Hepatic stellate cell (primary cell): ENCODE measurements at places on chromosomes 4 and X.

DNA sequence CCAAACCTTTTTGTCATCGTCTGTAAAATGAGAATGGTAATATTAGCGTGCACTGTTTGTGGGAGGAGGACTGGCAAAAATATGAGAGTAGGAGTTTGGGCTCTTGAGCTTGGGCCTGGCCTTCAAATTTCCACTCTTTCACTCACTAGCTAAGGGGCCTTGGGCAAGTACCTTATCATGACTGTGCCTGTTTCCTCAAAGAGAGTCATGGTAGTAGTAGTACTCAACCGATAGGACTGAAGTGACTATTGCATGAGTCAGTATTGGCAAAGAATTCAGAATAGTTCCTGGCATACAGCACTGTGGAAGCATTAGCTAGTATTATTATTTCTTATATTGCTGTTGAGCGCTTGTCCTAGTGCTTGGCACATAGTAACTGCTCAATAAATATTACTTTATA lies 16.0 kb upstream of the RBM3 start:
- peak; percentile 68 for DNase-seq

DNA sequence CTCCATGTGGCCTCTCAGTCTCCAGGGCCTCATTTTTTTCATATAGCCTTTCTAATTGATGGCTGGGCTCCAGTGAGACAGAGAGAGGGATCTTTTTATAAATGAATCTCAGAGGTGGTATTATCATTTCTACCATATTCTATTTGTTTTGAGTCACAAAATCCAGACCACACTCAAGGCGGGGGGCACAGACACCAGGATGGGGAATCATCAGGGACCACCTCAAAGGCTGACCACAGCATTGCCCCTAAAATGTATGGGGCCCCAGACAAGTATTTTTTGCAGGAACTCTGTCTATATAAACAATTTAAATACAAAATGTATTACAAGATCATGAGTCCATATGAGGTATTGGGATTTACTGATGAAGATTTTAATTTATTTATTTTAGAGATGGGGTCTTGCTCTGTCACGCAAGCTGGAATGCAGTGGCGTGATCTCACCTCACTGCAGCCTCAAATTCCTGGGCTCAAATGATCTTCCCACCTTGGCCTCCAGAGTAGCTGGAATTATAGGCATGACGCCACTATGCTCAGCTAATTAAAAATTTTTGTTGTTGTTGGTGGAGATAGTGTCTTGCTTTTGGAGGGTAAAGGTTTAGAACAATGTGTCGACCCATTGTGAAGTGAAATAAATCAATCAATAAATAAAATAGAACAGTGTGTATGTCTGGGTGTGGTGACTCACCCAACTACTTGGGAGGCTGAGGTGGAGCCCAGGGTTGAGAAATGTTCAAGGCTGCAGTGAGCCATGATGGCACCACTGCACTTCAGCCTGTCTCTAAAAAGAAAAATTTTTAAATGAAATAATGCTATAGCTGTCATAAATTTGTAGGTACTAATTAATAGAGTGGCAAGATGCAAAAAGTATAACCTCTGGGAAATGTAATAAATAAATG lies 29.4 kb downstream of the WDR13 start:
- no peak for DNase-seq

- DNase-seq = no peak
These were observed 212.4 kb downstream of the MGST2 start for GRCh38 chr4:139878050-139878449.

DNA sequence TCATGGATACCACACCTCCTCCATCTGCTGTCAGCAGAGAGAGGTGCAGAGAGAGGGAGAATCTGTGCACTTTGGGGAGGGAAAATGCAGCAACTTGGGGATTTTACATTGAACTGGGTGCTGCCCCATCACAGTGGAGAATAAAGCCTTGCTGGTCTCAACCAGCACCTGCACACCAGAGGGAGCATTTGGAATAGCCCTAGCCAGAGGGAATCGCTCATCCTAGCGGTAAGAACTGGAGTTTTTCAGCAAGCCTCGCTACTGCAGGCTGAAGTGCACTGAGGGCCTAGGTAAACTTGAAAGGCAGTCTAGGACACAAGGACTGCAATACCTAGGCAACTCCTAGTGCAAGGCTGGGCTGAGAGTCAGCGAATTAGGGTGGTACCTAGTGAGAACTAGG lies 148.7 kb downstream of the KDR start:
- no peak for DNase-seq

- no peak for DNase-seq
These were observed 125.1 kb downstream of the CAMK2D start for GRCh38 chr4:113636438-113636818.

DNA sequence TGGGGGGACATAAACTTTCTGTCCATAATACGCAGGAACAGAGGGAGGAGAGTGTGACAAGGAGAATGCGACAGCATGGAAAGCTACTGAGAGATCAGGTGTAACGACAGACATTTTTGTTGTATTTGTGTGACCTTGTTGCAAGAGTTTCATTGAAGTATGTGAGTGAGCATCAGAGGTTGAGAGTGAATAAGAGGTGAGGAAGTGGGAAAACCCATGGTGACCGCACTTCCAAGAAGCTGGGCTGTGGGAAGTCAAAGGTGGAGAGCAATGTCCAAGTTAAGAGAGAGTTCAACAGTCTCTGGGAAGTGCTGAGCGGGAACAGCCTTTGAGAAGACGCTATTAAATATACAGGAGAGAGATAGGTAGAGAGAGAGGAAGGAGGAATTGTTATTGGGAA lies 76.4 kb upstream of the PGRMC2 start:
- no peak for DNase-seq

GRCh38 chrX:43817444-43817843 lies 64.8 kb downstream of the MAOB start:
- no peak for DNase-seq

GRCh38 chrX:47864785-47865184 lies 28.1 kb downstream of the ZNF81 start:
- no peak for DNase-seq

DNA sequence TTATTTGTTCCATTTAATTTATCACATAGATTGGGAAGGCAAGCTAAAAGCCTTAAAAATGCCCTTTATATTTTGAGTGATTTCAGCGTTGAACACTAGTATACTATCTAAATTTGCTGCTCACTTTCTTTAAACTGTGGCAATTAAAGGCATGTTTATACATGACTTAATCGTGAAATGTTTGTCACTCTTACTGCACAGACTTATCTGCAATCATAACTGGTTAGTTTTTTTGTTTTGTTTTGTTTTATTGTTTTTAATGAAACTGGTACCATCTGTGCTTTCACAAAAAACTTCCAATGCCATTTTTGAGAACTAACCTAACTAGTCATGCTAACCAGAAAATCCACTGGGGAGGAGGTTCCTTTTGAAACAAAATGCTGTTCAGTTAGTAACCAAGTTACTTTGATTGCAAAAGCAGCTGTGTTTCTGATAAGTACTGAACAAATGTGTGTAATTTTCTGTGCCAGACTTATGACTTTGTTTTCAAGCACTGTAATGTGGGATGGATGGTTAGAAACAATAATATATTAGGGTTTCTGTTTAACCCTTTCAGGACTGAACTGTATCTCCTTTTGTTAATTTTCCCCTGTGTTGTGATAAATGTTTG lies 56.1 kb downstream of the CCKAR start:
- DNase-seq = no peak

DNA sequence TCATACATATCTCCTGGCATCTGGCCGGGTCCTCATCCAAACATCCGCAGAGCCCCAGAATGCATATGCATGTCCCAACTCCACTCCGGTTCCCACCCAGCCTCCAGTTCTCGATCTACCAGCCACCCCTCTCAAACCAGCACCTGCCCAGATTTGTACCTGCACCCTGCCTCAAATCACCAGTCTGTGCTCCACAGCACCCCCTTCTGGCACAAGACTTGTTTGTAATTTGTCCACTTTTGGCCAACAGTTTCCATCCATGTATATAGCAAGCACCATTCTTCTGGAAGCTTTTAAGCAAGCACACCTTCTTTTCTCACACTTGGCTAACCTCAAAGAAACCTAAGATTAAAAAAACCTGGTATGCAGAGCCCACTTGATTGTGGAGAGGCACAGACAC lies 644.1 kb downstream of the MID1IP1 start:
- DNase-seq = no peak

DNA sequence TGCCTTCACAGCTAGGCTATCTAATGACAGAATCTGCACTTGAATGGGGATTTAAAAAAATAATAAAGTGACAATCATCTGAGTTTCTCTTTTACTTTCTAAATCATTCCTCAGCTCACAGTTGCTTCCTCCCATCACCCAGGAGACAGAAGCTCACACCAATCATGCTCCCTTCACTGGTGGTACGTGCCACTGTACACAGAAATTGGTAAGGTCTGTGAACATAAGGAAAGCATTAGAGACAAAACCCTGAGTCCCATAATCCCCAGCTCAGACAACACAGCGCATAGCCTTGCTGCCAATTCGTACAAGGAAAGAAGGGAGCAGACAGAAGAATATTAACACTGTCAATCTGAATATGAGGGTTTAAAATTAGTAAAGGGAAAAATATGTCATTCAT lies 133.1 kb downstream of the IDS start:
- DNase-seq = no peak

DNA sequence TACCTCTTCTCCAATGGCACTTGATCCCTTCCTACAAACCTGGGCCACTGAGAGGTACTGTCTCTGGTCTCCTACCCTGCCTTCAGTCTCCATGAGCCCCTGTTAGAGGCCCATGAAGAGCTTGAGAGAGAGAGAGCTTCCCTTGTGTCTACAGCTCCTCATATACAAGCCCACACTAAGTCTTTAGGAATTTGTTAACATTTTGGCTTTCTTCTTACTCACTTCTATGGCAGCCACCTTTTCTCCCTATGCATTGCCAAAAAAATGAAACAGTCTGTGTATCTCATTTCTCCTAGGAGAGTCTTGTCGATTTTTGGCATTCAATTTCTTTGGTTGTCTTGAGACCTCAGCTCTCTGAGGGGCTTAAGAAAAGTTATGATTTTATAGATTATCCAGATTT lies 90.9 kb upstream of the LNX1 start:
- DNase-seq = peak; percentile 29

DNA sequence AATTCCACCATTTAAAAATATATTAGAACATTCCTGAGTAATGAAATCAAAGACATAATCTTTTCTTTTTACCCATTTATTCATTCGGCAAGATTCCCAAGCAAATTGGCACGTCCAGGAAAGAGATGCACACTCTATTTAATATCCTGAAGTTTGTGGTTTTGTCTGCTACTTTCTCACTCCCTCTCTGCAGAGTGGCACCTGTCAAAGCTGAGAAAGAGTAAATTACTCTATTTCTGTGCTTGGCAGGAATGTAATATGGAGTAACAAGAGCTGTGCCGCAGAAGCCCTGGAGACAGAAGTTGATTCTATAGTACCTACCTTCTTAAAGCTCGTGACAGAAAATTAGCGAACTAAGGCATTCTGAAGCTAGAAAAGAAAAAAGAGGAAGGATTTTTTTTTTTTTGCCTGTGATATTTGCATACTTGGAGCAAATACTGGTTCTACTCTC lies 5.5 kb downstream of the GSTCD start:
- DNase-seq = no peak

- DNase-seq = no peak
These were observed 32.0 kb upstream of the MTMR8 start for GRCh38 chrX:64427281-64427680.

GRCh38 chr4:110737931-110738330 lies 115.1 kb upstream of the PITX2 start:
- DNase-seq = no peak

- no peak for DNase-seq
These were observed 308.6 kb downstream of the FAM47B start for GRCh38 chrX:35251226-35251625.

DNA sequence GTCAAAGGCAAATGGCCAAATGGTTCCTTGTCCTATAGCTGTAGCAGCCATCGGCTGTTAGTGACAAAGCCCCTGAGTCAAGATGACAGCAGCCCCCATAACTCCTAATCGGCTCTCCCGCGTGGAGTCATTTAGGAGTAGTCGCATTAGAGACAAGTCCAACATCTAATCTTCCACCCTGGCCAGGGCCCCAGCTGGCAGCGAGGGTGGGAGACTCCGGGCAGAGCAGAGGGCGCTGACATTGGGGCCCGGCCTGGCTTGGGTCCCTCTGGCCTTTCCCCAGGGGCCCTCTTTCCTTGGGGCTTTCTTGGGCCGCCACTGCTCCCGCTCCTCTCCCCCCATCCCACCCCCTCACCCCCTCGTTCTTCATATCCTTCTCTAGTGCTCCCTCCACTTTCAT lies 3.8 kb upstream of the OPN1LW start:
- no peak for DNase-seq

DNA sequence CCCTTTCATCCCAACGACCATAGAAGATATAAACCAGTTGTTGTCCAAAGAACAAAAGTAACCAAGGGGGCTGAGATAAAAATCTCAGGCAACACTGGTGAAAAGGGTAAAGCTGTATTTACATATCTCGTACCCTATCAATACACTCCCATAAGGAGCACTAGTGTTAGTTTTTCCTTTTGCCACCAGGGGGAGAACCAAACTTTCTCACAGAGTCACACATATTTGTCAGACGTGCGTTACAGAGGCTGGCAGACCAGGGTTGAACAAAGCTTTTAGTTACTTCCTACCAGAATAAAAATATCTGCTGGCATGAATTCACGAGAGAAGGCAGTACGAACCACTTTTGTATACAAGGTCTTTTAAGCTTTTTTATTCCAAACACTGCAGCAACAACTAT lies 88.3 kb downstream of the AMELX start:
- peak; percentile 2 for DNase-seq

DNA sequence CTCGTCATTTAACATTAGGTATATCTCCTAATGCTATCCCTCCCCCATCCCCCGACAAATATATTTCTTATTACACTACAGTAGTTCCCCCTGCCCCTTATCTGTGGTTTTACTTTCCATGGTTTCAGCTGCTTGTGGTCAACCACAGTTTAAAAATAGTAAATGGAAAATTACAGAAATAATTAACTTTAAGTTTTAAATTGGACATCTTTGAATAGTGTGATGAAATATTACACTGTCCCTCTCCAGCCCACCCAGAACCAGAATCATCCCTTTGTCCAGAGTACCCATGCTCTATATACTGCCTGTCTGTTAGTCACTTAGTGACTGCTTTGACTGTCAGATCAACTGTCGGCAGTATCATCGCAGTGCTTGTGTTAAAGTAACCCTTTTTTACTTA lies 47.4 kb upstream of the VEGFC start:
- no peak for DNase-seq

DNA sequence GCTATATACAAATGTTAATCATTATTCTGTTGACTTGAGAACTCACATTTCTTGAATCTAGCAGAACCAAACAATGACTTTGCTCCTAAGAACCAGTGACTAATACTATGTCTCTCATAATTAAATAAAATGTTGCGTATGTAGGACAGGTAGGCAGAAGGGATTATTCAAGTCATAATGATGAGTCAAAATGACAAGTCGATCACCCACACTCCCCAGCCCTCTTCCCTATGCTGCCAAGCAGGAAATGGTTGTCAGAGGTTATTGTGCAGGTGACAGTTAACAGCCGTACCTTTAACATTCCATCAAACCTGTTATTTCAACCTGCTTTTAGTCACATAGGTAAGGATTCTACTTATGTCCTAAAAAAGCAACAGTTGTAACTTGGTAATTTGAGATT lies 22.0 kb upstream of the STK26 start:
- DNase-seq = no peak
